ENCODE measurements at places on chromosomes 6 and 20.

- no peak for DNase-seq
These were observed 18.4 kb downstream of the LHFPL5 start for GRCh38 chr6:35823601-35824000.

DNA sequence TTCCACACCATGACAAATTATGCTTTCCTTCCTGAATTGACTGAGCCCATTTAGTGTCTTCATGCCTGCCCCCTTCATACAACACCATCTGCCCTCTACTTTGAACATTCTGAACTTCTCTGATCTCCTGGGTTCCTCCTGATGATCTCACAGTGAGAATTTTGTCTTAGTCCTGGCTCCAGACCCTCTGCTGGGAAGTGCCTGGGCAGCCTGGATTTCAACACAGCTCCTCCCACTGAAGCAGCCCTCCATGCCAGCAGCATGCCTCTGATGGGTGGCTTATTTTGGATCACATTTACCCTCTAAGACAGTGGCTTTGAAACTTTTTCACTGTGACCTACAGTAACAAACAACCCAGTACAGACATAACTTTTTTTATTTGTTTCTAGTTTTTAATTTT, 41.5 kb downstream of the DSE start:
- no peak for DNase-seq

GRCh38 chr6:77371748-77372147, 91.5 kb downstream of the HTR1B start:
- no peak for DNase-seq

DNA sequence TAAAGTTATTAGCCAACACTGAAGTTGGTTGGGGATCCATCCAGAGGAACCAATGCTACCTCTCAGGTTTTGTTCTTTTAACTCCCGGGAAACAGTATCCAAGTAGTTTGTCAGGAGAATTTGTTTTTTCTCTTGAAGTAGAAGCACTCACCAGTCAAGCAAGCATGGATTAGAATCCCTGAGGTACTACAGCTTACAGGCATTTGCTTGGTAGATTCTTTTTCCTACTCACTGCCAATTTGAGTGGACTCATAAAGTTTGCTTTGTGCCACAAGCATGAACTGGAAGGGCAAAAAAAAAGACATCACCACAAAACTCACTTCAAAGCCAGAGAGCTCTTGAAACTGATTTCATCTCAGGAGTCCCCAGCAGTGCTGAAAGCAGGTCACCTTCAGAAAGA, 167.4 kb downstream of the MBOAT1 start:
- DNase-seq, result no peak

DNA sequence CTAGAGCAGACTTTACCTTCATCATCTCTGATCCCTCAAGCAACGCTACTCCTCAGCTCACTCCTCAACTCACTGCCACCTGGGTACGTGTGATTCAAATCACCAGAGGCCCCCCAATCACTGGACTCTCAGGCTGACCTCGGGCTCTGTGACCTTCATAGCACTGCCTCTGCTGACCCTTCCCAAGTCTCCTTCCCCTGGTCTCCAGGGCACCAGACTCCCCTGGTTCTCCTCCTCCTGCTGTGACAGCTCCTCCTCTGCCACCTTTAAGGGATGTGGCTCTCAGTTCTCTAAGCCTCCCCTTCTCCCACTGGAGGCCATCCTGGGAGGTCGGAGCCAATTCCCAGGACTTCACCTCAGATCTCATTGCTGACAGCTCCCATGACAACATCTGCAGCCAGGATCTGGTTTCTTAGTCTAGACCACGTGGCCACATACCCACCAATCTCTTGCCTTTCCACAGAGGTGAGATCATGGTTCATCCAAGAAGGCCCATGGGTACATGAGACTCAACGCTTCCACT, 90.4 kb downstream of the NFATC2 start:
- DNase-seq, result no peak

- no peak for DNase-seq
These were observed 5.3 kb upstream of the TNFAIP3 start for GRCh38 chr6:137861550-137862337.

- no peak for DNase-seq
These were observed 15.0 kb upstream of the ZBTB24 start for GRCh38 chr6:109498052-109498451.

- no peak for DNase-seq
These were observed 90.4 kb downstream of the SLC2A10 start for GRCh38 chr20:46799781-46800408.

DNA sequence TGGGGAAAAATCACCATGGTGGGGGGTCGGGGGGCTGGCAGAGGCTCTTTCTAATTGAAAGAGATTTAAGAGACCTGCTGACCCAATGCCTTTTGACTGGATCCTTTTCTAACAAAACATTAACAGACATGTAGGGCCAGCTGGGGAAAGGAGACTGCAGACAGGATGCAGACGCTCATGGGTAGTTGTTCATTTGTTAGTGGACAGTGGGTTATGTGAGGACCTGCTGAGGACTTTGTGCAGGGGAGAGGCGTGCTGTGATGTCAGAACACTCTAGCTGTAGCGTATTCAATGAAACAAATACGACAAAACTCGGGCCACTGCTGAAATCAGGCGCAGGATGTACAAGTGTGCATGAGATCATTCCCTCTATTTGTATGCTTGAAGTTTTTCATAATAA, 1.2 kb downstream of the IP6K3 start:
- DNase-seq, result no peak

- DNase-seq, result no peak
These were observed 14.9 kb downstream of the PHACTR2 start for GRCh38 chr6:143692696-143693095.

DNA sequence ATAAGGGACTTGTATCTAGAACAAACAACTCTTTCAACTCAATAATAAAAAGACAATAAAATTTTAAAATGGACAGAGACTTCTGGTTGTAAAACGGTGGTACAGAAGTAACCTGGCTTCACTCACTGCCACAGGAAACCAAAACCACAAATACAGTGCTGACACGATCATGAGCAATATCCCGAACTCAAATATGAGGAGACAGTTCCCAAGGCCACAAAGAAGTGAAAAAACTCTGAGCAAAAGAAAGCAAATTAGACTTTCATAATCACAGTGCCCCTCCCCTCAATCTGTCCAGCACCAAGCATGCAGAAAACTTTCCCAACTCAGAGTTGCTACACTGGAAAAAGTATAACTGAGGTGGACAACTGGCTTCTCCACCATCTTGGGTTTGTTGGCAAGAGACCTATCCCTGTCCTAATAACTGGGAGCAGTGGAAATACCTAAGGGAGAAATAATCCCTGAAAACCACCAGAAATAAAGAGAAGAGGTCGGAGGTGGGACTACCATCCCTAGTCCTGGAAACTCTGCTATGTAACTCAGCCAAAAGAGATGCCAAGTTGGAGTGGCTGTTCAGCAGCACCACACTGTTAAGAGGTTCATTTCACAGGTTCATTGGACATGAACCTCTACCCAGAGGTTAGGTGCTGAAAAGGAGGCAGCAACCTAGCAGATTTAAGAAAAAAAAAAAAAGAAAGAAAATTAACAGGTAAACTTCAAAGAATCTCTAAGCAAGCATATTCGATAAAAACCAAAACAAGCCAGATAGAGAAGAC, 55.5 kb downstream of the REV3L start:
- peak; percentile 84 for DNase-seq

Data from stromal cell of bone marrow (primary cell).